ENCODE measurements at places on chromosomes 4 and X. TPM values are rescaled to one million over a fixed set of nuclear protein-coding genes. Genes with fewer than 3 reads are reported as not detected.

DNA sequence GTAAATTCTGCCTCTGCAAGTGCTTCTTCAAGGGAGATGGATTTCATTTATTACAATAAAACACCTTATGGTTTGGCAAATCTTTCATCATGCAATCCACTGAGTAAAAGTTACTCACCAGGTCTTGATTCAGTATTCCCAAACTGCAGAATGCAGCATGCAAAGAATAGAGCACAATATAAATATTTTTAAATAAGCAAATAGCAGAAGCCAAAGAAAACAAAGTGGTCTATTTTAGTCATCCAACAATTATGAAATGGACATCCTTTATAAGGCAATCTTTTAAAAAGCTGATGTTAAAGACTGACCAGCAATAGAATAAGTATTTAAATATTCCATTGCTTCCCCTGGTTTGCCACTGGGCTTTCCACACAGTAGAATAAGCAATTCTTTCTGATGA, 59.5 kb downstream of the SLC39A8 start:
- no peak for DNase-seq

- no peak for DNase-seq
Observed at GRCh38 chr4:187236209-187236890, 512.7 kb upstream of the FAT1 start.

- no peak for DNase-seq
Observed at GRCh38 chr4:183638436-183638835, 20.5 kb downstream of the RWDD4 start.

The TAPT1 gene
- 18.8 TPM for total RNA-seq

The PABPC5 gene
- total RNA-seq: 2.6 TPM

DNA sequence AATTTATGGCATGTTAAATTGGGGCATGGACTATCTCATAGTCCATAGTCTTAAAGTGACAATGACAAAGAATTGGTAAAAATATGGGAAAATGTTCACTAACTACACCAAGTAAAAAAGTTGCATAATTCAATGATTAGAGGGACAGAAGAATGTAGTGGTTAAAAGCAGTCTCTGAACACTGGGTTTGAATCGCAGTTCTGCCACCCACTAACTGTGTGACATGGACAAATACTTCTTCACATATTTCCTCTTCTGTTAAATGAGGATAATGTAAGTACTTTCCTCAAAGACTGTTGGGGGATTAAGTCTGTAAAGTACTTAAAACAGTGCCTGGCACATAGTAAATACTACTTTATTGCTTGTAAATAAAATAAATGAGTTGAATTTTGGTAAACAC, 15.3 kb downstream of the COQ2 start:
- DNase-seq: no peak

- no peak for DNase-seq
Observed at GRCh38 chr4:163196926-163197480, 30.3 kb upstream of the NAF1 start.

The IL1RAPL1 gene
- total RNA-seq: 1.1 TPM

DNA sequence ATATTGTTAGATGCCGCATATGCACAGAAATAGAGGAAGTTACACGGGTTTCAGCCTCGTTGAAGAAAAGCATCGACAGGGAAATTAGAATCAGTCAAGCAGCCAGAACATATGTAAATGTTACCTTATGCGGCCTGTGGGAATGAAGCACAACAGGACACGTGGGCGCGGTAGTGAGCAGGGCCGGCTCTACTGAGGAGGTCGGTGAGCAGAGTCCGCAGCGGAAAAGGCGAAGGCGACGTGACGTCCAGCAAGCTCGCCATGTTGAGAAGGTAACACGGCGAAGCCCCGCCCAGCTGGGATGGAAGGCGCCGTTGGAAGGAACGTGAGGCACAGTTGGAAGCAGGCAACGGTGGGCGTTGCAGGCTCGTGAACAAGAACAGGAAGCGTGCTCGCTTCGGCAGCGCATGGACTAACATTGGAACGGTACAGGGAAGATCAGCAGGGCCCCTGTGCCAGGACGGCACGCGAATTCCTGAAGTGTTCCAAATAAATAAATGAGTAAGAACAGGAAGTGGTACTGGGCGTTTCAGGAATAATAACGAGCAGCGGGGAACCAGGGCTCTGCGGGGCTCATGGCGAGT, 54.6 kb downstream of the MTNR1A start:
- DNase-seq: no peak

- DNase-seq: no peak
Observed at GRCh38 chrX:105211066-105211575, 9.4 kb downstream of the TEX13A start.

Data from endodermal cell (in vitro differentiated cells).